ENCODE measurements at places on chromosomes 12 and 14.
A peak's percentile ranks its signal among the peaks of the same experiment; 100 is the strongest.

GRCh38 chr14:92259613-92260357 is 63.2 kb upstream of the SLC24A4 start:
- no peak for DNase-seq

DNA sequence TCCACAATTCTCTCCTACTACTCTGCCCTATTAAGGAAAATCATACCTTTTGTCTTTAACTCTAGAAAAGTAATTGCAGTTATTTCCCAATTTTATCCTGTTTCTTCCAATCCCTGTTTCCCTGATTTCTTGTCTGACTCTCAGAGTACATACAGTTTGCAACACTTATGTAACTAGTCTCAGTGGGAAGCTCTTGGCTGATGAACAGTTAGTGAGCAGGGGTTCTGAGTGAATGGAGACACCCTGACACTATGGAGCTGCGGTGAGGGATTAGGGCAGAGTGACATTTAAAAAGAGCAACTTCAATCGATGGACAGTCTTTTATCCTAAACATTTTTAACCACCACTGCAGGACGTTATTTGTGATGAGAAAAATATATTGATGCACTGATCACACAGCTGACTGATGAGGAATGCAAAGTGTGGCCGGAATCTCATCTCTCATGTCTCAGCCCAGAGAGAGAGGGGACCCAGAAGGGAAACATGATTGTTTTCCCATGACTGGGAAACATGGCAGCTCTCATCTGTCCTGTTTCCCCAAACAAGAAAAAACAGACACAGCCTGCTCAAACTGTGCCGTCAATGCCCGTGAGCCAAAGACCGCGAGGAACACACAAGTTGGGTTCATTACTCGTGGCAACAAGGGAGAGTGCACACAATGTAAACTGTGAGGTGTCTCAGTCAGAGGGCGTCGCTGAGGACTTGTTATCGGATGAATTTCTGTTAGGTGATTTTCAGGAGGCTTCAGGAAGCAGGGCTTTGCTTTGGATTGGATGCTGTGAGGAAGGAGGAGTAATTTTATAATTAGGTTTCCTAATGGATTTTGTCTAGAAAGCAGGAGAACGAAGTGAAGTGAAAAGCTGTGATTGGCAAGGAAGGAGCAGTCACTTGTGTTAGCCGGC is 5.2 kb upstream of the SLC6A13 start:
- no peak for DNase-seq

- no peak for DNase-seq
Measured at GRCh38 chr12:111404362-111405148, 1.2 kb upstream of the SH2B3 start.

DNA sequence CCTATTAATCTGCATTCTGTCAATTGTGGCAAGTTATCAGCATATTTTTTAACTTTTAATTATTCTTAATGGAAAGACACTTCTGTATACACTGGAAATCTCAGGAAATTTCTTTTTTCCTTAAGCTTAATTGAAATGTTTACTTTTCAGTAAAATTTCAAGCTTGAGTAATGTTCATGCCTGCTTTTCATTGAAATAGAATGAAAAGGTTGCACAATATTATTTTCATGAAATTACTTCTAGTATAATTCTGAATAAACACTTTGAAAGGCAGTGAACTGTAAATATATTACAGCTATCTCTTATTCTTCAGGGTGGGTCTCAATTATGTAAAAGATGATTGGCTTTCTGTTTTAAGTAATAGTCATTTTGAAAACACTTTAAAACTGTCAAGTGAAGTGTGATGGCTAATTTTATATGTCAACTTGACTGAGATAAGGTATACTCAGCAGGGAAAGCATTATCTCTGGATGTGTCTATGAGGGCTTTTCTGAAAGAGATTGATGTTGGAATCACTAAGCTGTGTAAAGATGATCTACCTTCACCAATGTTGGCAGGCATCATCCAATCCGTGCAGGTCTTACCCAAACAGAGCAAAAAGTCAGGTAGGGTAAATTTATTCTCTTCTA is 29.9 kb downstream of the CLEC2D start:
- DNase-seq, result no peak

- DNase-seq, result no peak
Measured at GRCh38 chr12:52317468-52318052, 3.6 kb downstream of the KRT83 start.

GRCh38 chr12:94186278-94187241 is 38.2 kb downstream of the PLXNC1 start:
- DNase-seq, result no peak

DNA sequence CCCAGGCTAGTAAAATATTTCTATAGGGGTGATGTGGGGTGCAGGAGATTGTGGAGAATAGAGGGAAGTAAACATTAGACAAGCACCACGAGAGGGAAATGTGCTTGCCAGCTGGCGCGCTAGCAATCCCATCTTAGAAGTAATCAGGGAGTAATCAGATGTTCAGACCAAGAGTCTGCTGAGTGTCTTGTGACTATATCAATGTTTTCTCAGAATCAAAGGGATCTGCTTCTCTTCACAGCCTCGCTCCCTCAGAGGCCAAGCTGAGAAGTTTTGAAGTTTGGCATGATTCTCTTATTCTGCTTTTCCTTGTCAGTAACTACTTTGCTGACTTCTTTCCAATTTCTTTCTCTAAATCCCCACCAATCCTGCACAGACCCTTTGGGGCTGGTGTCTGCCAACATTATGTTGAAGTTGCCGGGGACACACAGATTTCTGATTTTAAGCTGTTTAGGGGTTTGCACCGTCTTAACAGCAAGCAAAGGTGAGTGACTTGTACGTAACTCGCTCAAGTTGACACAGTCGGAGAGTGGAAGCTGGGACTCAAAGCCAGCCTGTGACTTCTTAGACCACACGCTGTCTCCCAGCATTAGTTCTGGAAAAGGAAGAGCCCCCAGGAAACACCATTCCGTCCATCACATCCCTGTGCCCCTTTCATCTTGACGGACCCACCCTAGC is 22.0 kb upstream of the TSPAN9 start:
- no peak for DNase-seq

GRCh38 chr12:131865180-131865875 is 29.1 kb upstream of the ULK1 start:
- no peak for DNase-seq

DNA sequence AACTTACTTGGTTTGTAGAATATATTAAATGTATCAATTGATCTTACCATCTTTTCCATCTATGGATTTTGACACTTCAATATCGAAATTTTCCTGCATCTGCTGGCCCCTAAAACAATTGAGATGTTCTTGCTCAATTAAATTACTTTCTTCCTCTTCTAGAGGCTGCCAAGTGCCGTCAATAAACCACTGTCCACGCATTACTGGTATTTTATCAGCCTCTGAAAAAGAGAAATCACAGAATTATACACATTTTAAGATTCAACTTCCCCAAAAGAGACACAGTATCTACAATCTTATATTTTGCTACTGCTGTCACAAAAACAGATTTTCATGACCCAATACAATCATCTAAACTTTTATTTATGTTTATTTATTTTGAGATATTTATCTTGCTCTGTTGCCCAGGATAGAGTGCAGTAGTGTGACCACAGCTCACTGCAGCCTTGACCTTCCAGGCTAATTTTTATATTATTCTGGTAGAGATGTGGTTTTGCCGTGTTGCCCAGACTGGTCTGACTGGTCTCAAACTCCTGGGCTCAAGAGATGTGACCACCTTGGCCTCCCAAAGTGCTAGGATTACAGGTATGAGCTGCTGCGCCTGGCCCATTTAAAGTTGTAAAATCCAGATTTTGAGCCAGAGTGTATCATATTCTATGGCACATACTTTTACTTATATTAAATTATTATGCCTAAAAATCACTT is 49.3 kb downstream of the DDHD1 start:
- DNase-seq, result no peak

GRCh38 chr14:105944632-105945610 is 418.5 kb downstream of the TMEM121 start:
- peak; percentile 38 for DNase-seq

GRCh38 chr12:106866426-106867080 is 89.2 kb upstream of the TMEM263 start:
- no peak for DNase-seq

- DNase-seq, result no peak
Measured at GRCh38 chr14:33165926-33166289, 227.2 kb downstream of the NPAS3 start.

- peak; percentile 92 for DNase-seq
Measured at GRCh38 chr12:116277467-116278278, at the start of gene MED13L. Gene MED13L (minus strand): TSS chr12:116277693. CDS start chr12:116277131, 562 bp downstream.

GRCh38 chr14:50320283-50320682 is 8.2 kb downstream of the DMAC2L start:
- no peak for DNase-seq

GRCh38 chr12:3173008-3173553 is 95.9 kb downstream of the TSPAN9 start:
- no peak for DNase-seq

DNA sequence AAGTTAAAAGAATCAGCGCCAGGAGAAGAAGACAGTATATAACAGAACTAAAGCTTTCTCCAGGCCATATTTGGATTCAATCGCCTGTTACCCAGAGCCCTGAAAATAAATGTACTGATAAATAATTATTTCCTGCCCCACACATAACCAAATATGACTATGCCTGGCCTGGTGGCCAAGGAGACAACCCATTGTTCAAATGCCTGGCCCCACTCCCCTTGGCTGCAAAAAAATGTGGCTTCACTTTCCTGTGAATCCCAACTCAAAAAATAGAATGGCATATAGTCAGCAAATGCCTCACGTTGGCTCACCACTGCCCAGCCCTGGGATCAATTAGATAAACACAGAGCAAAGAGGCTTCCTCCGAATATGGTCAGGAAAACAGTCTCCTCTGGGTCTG is 472.1 kb downstream of the BCL11B start:
- no peak for DNase-seq

DNA sequence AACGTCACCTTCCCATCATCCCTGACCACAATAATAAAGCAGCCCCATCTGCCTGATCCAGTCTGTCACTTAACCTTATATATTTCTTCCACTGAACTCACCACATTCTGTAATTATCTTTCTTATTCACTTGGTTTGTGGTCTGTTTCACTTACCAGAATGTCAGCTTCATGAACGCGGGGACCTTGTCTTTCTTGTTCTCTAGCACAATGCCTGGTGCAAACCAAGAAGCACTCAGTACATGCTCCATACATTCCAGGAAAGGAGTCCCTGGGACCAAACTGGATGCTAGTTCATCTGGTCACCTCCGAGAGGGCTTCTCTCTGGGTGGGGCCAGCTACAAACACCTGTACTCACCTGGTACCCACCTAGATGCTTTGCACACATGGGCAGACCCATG is 17.4 kb upstream of the ANKRD33 start:
- DNase-seq, result no peak

DNA sequence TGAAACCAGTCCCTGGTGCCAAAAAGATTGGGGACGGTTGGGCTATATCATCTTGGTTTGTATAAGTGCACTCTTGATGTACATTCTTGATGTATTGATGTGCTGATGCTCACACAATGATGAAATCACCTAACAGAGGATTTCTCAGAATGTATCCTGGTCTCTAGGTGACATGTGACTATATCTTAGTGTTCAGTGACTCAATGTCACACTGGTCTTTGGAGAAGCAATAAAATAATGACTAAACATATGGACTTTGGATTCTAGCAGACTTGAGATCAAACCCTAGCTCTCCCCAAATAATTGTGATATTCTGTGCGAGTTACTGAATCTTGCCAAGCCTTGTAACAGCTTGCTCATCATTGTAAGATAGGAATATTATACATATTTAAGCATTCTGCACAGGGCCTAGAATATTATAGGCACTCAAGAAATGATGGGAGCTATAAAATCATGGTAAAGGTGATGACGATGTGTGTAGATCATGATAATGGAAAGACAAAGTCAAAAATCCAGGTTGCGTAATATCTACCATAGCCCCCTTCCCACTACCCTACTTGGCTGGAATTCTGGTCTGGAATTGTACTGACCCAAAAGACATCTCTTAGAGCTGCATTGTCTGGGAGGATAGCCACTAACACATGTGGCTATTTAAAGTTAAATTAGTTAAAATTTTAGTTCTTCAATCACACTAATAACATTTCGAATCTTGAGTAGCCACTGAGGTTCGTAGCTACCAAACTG is 117.6 kb upstream of the PWP1 start:
- DNase-seq, result no peak

- no peak for DNase-seq
Measured at GRCh38 chr14:105383083-105383730, 15.1 kb upstream of the TEX22 start.

GRCh38 chr14:53493320-53493719 is 340.2 kb upstream of the DDHD1 start:
- no peak for DNase-seq

GRCh38 chr14:72686101-72686500 is 207.8 kb downstream of the DPF3 start:
- no peak for DNase-seq

- no peak for DNase-seq
Measured at GRCh38 chr12:105729926-105730325, 399.4 kb downstream of the C12orf75 start.

GRCh38 chr12:11134305-11134704 is at the start of gene TAS2R30:
Gene TAS2R30 (minus strand): TSS chr12:11134644. CDS start chr12:11134244, 400 bp downstream.
- DNase-seq, result no peak

GRCh38 chr12:1093166-1093751 is 102.2 kb downstream of the ERC1 start:
- peak; percentile 57 for DNase-seq
